ENCODE measurements at places on chromosomes 13 and 19.

- no peak for DNase-seq
Observed at GRCh38 chr13:42656161-42656560, 82.2 kb downstream of the TNFSF11 start.

GRCh38 chr13:36101157-36101556 lies 30.0 kb downstream of the DCLK1 start:
- no peak for DNase-seq

DNA sequence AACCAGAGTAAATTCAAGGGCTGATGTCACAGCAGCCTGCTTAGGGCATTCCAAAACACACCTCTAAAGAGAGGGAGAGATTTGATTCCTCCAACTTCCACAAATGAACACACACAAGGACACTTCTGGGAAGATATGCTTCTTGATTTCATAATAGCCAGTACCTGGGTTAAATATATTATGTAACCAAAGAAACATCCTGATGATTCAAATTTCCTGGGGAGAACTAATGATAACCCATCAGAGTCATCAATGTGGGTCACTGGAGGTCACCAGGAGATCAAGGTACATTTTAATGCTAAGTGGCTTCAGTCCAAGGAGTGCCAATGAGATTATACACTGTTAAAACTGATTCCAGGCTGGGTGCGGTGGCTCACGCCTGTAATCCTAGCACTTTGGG lies 54.0 kb upstream of the DOCK9 start:
- no peak for DNase-seq

GRCh38 chr19:21709464-21709863 lies 57.9 kb downstream of the ZNF100 start:
- DNase-seq: no peak

GRCh38 chr13:44739539-44739938 lies 163.4 kb upstream of the TSC22D1 start:
- no peak for DNase-seq

DNA sequence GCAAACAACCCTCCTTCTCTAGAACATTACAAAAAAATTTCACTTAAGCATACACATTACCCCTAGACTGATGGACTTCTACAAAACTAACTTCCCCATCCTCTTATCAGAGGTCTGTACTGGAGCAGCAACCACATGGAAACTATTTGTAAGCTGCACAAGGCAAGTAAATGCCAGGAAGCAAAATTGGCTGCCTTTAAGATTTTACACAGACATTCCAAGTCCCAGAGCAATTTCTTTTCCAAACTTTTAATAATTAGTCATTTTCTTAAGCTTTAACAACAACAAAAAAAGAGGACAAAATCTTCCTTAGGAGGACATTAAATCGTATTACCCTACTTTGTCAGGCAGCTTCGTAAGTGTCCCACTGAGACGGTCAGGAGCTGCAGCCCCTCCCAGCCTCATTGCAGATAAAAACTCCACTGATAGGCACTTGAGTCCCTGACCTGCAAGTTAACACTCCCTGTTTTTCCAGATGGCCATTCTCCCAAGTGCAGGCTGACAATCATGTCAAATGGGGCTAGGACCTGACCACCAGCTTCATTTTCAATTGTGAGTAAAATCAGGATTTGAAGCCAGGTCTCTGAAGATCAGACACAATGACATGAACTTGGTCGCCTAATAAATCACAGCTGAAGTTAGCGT lies 680.1 kb downstream of the DIAPH3 start:
- DNase-seq: no peak

DNA sequence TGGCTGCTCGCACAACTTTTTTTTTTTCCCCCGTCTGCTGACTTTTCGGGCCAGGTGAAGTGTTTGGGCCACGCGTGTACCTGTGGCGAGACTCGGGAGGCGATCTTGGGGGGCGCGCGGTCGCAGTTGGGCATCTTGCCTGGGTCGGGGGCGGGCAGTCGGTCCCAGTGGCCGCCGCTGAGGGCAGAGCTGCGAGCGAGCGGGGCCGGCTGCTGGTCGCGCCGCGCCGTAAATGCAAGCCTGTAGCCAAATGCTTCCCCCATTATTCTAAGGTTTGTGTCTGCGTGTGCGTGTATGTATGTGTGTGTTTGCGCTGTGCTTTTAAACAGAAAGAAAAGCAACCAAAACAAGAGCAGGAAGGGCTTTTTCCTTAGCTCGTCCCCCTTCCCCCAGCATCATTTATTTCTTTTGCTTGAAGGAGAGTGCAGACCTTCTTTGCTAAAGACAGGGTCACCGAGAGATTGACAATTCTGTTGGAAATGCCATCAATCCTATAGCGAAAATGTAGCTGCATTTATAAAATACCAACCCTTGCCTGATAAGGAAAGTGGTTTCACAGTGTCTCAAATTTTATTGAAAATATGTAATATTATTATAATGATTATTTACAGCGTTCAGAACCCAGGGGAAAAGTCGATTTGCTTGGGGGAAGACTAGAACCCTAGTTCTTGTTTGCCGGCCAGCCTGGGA lies 143.2 kb upstream of the ZNF536 start:
- no peak for DNase-seq

DNA sequence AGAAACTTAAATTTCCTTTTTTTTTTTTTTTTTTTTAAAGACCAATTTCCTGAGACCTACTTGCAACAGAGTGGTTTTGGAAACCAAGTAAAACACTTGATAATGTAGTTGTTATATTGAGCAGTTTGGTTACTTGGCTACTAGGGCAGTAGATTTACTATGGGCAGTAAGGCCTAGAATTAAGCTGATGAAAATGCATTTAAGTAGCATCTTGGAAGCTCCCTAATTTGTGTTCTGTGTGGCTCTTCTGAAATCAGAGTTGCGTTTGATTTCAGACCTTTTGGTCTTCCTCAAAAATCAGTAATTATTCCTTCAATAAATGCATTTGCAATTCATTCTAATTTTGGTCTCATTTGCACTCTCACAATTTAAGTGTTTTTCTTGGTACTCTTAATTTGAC lies 810 bp downstream of the GPR180 start:
- DNase-seq: no peak

DNA sequence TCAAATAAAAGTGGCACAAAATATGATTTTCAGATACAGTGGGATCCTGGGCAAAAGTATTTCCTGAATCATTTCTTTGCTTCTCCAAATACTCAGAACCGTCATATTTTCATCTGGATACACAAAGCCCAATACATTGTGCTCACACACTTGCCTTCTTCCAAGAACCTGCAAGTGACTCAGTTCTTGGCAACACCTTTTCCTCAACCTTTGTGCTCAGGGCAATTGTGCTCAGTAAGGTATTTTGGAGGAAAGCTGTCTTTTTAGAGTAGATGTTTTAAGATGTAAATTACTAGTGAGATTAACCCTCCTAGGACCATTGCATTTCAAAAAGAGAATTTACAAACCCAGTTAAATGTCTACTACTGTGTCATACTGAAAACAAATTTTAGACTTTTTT lies 233.5 kb downstream of the EFNB2 start:
- no peak for DNase-seq

DNA sequence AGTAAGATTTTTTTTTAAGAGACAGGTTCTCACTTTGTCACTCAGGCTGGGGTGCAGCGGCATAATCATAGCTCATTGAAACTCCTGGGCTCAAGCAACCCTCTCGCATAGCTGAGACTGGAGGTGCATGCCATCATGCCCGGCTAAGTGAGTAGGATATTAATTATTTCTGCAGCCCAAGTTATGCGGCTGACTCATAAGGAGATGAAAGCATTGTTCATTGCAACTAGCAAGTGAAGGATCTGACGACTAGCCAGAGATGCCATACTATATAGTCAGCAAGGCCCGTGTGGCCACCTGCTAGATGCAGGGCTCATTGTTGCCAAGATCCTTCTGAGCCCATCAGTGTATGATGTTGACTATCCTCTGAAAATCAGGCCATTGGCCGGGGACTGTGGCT lies 45.2 kb downstream of the ABCC4 start:
- DNase-seq: no peak

GRCh38 chr19:7822910-7823515 lies 7.0 kb upstream of the EVI5L start:
- no peak for DNase-seq

DNA sequence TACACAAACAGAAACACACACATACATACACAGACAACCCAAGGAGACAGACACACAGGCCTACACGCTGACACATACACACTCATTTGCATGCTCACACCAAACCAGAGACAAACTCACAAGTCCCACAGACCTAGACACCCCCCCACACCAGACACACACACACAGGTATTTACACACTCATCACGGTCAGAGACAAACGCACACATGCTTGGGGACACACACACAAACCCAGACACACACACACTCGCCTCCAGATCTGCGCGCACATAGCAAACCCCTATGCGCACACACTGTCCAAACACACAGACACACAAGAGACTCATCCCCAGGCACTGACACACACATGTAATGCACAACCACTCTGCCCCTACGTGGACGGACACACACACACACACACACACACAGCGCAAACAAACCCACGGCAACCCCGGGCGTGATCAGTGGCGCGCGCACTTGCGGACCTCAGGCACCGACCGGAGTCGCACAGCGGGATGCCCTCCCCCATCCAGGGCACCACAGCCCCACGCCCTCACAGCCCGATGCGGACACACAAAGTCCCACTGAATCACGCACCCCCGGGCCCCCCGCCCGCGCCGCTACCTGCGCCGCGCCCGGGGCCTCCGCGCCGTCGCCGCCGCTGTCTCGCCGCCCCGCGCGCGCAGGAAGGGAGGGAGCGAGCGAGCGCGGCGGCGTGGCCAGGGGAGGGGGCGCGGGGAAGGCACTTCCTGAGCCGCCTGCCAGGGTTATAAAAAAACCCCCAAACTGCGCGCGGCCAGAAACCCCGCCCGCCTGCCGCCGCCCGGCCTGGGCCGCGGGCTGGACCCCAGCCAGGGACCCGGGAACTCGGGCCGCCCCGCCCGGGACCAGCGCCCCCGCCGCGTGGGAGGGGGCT lies at the start of gene ADAMTS10:
Gene ADAMTS10, minus strand, starts transcription at position 675 of the 895 bp plus-strand sequence. CDS start 5,005 bp downstream, outside the sequence.
- DNase-seq: peak; percentile 54

GRCh38 chr13:73870970-73871935 lies 263.0 kb downstream of the KLF12 start:
- no peak for DNase-seq

DNA sequence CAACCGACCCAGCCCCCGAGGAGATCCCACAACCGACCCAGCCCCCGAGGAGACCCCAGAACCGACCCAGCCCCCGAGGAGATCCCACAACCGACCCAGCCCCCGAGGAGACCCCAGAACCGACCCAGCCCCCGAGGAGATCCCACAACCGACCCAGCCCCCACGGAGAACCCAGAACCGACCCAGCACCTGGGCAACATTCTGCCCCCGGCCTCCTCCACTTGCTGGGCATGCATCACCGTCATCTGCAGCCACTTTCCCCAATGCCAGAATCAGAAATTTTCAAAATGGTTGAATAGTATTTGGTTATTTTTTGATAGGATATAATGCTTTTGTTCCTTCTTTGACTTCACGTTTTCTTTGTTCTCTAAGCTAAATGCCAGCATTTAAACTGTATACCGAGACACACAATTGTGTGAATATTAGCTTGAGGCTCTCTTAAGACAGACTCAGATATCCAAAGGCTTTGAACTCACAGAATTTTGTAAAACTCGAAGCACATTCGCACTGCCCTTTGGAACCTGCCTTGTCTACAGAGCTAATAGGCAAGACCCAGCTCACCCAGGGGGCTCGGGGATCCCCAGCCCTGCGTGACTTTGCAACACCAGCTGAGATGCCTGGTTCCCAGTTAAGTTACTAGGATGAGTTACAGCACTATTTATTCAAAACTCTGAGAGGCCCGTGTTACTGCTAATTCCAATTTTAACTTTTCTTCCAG lies 15.5 kb upstream of the RASA3 start:
- no peak for DNase-seq

- no peak for DNase-seq
Observed at GRCh38 chr19:6533000-6533328, 2.1 kb downstream of the TNFSF9 start.

DNA sequence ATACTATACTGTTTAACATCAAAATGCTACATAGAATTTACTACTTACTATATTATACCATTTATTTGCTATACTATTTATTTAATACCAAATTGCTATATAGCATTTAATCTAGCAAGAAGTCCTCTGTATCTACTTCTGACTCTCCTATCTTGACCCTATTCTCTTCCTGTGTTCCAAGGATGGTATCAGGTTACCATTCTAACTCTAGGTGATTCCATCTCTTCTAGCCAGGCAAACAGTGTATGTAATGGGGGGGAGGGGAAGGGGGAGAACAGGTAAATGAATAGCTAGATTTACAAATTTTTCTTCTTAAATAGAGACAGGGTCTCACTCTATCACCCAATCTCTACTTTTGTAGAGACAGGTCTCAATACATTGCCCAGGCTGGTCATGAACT lies 200.3 kb downstream of the DIAPH3 start:
- DNase-seq: no peak

DNA sequence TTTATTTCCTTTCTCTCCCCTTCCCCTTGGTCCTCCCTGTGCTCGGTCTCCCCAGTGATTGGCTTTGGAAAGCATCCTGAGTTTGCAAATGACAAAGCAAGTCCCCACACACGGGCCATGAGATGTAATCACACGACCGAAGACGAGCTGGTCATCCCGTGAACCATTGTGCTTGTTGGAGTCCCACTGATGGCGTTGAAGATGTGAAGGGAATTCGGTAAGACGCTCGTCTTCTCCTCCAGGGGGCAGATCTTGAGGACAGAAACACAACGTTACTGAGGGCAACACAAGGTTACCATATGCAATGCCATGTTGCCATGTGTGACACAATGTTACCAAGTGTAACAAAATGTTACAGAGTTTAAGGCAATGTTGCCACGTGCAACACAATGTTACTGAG lies 42.0 kb upstream of the SLC15A1 start:
- DNase-seq: no peak

GRCh38 chr19:36963280-36963679 lies 47.1 kb downstream of the ZNF568 start:
- DNase-seq: no peak

GRCh38 chr13:57631596-57632275 lies at the start of gene PCDH17:
Gene PCDH17 (plus strand): TSS chr13:57631744. CDS start chr13:57632547, 803 bp downstream.
- DNase-seq: no peak

GRCh38 chr19:34189917-34190425 lies 17.7 kb downstream of the LSM14A start:
- DNase-seq: no peak

DNA sequence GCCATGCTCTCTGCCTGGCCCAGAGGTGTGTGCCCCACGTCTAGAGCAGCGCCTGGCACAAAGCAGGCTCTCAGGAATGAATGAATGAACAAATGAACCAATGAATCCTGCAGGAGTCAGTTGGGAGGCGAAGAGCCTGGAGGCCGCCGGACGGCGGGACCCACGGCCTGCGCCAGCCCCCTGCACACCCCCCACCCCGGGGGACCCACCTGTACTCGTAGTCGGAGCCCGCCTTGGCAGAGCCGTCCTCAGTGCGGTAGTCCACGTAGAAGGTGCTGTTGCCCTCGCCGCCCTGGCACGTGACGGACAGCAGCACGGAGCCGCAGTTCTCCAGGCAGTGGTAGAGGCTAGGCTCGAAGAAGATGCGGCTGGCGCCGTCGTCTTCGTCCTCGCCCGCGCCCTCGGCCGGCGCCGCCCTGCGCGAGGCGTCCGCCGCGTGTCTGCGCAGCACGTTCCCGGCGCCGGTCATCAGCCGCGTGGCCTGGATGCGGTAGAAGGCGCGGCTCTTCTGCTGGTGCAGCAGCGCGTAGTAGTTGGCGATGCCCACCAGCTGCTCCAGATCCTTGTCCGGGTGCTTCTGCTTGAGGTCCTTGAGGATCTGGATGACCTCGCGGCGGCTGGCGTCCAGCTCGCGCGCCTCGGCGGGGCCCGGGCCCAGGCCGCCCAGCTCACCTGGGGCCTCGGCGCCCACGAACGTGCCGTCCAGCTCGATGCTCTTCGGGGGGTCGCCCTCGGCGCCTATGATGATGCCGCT lies 14.8 kb downstream of the SLC8A2 start:
- no peak for DNase-seq

- peak; percentile 55 for DNase-seq
Observed at GRCh38 chr19:35545855-35546381, 492 bp downstream of the TMEM147 start.

All from CD4-positive, alpha-beta T cell treated with Interleukin-1 beta for 1 hour (primary cell).